Right atrium auricular region (tissue), 2 donors: ENCODE measurements at places on chromosomes 5 and 9. TPM values are rescaled to one million over a fixed set of nuclear protein-coding genes. Genes with fewer than 3 reads are reported as not detected.

GRCh38 chr5:179900206-179900605 is 7.5 kb downstream of the TBC1D9B start:
- no peak for DNase-seq

DNA sequence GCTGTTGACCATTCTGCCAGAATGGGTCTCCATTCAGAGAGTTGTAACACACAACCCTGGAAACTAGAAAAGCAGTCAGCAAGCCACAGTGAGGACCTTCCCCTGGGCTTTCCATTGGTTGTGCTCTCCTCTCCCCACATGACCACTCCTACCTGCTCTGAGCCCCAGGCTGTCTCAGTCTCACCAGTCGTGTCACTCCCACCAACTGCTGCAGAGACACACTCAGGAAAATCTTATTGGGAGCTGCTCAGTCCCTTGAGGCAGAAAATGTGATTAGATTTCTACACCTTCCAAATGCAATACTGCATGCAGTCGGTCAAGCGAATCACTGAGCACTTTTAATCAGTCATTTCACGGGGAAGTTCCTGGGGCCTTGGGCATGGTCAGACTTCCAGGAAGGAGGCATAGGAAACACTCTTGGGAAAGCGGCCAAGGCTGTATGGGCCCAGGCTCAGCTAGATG is 284.2 kb upstream of the NMUR2 start:
- no peak for DNase-seq

- no peak for DNase-seq
Measured at GRCh38 chr9:69324549-69325401, at the start of gene ENTREP1. TSS of gene ENTREP1 (plus strand) at chr9:69325215. CDS start at chr9:69325310, 95 bp downstream.

Gene TGFBI
- total RNA-seq = 65.0 TPM

GRCh38 chr9:36501727-36502126 is 71.0 kb upstream of the MELK start:
- DNase-seq = no peak

DNA sequence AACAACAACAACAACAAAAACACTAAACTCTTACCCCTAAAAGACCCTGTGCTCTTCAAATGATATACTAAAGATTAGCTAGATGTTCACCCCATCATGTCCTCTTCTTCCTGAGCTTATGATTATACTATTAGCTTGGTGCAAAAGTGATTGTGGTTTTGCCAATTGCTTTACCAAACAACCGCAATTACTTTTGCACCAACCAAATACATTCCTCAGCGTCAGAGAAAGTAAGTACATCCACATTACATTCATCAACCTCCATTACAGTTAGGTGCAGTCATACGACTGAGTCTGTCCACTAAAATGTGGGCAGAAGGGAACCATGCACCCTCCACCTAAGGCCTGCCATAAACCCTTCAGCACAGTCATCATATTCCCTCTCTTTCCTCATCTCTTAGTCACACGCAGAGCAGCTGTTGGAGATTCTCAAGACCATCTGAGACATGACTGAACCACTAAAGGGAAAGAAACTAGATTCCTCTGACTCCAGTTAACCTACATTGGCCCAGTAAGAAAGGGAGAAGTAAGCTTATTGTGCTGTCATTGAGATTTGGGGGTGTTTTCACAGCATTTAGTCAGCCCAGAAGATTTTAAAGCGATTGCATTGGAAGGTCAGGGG is 181.6 kb upstream of the TLE4 start:
- no peak for DNase-seq

- no peak for DNase-seq
Measured at GRCh38 chr5:20610681-20611080, 622.7 kb upstream of the CDH18 start.

DNA sequence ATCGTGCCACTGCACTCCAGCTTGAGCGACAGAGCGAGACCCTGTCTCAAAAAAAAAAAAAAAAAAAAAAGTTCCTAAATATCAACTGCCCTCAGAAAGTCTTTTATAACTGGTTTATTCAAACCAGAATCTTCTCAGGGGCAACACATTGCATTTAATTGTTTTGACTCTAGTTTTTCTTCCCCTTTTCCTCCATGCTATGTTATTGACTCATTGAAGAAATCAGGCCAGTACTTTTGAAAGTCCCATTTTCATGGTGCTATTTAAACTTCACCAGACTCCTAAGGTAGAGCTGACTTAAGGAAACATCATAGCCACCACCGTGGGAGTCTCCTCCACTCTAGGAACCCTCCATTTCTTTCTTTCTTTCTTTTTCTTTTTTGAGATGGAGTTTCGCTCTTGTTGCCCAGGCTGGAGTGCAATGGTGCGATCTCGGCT is 83.1 kb upstream of the IL6ST start:
- DNase-seq = no peak

GRCh38 chr9:136111910-136112309 is 6.8 kb downstream of the TMEM250 start:
- no peak for DNase-seq

GRCh38 chr5:105397749-105398148 is 1835.2 kb upstream of the NUDT12 start:
- no peak for DNase-seq
